Foreskin keratinocyte (primary cell): ENCODE measurements at places on chromosomes 3 and 15. TPM values are rescaled to one million over a fixed set of nuclear protein-coding genes. Genes with fewer than 3 reads are reported as not detected.

- DNase-seq, result no peak
These were observed 61.8 kb downstream of the FOXB1 start for GRCh38 chr15:60065951-60066350.

GRCh38 chr3:39226106-39226741 is 33.8 kb upstream of the XIRP1 start:
- DNase-seq, result no peak

GRCh38 chr3:132090921-132091320 is 56.1 kb upstream of the CPNE4 start:
- DNase-seq, result no peak

DNA sequence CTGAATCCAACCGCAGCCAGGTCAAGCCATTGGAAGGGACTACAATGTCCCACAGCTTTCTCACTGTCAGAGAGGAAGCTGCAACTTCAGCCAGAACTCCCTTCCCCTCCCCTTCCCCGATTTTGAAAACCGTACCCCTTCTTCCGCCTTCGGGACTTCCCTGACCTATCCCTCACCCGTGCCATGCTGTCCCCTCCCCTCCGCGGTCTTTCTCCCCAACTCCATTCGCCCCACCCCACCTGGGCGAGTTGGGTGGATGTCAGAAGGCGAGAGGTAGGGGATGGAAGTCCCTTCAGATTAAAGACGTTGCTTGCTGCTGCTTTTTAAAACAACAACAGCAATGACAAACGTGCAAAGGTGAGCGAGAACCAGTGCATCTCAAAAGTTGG is 723 bp downstream of the CPNE4 start:
- no peak for DNase-seq

The FAM227B gene
- total RNA-seq, result 2.5 and 3.0 TPM in 2 replicates
